Stimulated activated CD4-positive, alpha-beta T cell treated with anti-CD3 and anti-CD28 coated beads, Interleukin-2, amount 100 ng/mL, for 24 hours (primary cell): ENCODE measurements at places on chromosomes 3 and 15.
A peak's percentile ranks its signal among the peaks of the same experiment; 100 is the strongest.

DNA sequence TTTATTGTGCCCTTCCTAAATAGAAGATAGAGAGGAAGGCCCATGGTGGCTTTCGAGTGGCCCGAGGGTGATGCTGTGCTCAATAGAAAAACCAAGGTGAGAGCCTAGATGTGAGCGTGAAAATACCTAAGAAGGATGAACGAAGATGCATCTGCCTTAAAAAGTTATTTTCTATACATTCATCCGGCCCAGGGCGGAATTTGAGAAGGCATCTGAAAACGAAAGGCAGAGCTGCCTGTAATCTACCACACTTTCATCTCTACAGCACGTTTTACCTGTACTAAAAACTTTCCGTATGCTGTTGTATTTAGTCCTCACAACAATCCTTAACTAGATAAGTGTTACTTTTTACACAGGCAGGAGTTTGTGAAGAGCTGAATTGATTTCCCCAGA is 1.4 kb downstream of the DUT start:
- DNase-seq, result peak; percentile 19

DNA sequence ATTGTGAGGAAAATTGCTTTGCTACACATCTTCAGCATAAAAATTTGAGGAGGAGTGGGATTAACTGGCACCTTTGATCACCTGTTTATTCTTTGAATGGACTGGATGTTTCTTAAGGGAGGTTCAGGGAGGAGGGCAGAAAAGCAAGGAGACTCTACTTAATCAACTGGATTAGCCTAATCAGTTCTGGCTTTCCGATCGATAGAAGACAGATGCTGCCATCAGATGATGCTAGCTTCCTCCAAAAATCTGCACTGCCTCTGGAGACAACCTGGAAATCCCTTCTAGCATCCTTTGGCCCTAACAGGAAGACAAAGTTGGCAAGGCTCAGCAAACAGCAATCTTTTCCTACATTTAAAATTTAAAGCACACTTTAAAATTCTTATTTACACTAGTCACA is 197.8 kb downstream of the EBLN2 start:
- DNase-seq, result no peak

DNA sequence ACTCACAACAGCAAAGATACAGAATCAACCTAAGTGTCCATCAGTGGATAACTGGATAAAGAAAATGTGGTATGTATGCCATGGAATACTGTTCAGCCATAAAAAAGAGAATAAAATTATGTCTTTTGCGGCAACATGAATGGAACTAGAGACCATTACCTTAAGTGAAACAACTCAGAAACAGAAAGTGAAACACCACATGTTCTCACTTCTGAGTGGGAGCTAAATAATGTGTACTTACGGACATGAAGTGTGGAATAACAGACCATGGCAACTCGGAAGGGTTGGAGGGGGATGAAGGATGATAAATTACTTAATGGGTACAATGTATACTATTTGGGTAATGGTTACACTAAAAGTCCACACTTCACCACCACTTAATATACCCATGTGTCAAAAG is 600.6 kb downstream of the MAGI1 start:
- no peak for DNase-seq

GRCh38 chr15:60400944-60401343 is 3.2 kb upstream of the ANXA2 start:
- no peak for DNase-seq

- DNase-seq, result no peak
These were observed 2.3 kb downstream of the PHLDB2 start for GRCh38 chr3:111861391-111861790.

GRCh38 chr3:54746722-54747121 is 181.1 kb downstream of the LRTM1 start:
- no peak for DNase-seq

DNA sequence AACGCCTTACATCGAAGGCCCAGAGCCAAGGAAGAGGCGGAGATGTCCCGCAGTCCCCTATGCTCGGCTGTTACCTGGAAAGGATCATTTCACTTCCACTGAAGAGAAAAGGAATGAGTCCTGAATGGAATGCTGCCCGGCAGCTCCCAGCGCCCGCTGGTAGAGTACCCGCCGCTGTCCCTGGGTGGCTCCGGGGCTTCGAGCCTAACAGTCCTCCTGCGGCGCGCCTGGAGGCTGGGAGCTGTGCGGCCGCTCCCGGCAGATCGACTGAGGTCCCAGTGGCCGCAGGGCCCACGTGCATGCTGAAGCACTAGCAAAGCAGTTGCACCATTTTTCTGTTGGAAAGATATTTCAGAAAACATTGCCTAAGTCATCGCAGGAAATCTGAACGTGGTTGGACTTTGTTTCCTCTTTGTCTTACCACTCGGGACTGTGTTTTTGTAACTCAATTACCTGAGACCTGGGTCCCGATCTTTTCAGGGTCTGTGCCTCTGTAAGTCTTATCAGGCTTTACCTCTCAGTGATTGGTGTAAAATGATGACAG is 984 bp downstream of the RNU6-1 start:
- no peak for DNase-seq

GRCh38 chr3:50347187-50347813 is 1.8 kb upstream of the ZMYND10 start:
- peak; percentile 76 for DNase-seq

DNA sequence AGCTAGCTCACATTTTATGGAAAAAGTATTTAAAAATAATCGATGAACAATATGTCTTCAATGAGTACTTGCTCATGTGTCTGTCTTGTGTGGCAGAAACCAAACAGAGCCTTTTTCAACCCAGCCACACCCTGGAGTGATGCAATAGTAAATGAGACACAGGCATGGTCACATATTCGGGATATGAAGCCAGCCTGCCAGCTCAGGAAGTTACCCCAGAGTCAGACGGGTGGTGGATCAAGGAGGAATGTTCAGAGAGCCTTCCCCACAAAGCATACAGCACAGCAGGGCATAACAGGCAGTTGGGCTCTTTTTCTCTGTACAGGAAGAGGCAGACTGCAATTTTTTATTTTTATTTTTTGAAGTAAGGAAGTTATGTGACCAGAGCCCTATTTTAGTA is 27.3 kb downstream of the LARP6 start:
- no peak for DNase-seq

GRCh38 chr3:16482770-16483531 is 30.5 kb downstream of the RFTN1 start:
- peak; percentile 18 for DNase-seq

DNA sequence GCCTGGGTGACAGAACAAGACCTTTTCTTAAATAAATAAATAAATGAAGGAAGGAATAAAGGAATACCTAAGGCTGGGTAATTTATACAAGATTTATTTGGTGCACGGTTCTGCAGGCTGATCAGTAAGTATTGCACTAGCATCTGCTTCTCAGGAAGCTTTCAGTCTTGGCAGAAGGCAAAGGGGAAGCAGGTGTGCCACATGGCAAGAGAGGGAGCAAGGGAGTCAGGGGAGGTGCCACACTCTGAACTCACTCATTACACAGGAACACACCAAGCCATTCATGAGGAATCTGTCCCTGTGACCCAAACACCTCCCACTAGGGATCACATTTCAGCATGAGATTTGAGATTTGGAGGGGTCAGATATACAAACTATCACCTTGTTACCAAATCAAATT is 56.4 kb downstream of the PRKCI start:
- DNase-seq, result no peak
